ENCODE measurements at places on chromosomes 5 and 9.

DNA sequence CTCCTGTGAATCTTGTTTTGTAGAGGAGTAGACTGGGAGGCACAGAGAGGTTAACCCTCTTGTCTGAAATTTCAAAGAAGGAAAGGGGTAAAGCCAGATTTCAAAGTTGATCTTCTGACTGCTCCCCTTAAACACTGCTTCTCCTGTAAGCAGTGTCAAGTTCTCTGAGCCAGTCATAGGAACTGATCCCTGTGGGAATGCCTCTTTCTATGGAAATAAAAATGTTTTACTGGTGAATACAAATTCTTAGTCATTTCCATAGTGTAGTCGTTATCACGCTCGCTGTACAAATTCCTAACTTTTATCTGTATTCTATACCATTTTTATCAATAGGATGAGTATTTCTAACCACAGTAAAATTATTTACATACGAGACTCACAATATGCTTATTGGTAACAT, 66.3 kb upstream of the PRRC1 start:
- H3K27me3 ChIP-seq = no peaks in the 10 kb centered on the region
- peaks cover 12% of the 10 kb centered on the region for H3K4me1 ChIP-seq
- peaks cover 27% of the 10 kb centered on the region for H3K36me3 ChIP-seq
- H3K27ac ChIP-seq = no peak overlapping the region

DNA sequence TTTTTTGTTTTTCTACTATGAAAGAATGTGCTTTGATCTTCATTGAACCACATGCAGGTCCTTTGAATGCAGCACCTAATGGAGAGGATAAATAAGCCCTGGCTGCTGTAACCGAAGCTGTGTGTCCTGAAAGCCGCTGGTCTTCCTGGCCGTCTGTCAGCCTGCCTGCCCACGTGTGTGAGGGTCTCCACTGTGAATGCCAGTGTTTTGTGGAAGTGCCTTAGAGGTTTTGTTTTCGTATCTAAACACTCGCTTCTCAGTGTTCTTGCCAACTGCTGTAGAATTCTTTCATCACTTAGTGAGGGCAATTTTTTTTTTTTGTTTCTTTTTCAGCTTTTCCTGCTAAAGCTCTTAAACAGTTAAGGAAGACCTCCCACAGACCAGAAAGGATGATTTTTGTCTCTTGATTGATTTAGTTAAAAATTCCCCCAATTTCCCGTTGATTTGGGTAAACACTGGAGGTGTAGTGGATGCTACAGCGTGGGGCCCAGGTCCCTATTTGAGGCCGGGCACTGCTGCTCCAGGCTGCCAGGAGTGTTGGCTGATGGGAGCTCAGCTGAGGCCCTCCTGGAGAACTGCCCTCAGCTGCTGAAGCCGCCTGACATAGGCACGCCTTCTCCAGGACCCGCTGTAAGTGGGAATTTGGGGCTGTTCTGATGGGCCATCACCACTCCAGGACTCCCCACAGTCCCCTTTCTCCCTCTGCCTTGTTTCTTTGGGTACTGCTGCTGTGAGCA, 29.2 kb upstream of the PTCH1 start:
- DNase-seq = no peak
- peaks cover 16% of the 10 kb centered on the region for H3K27me3 ChIP-seq
- H3K27ac ChIP-seq = no peak overlapping the region
- no peaks in the 10 kb centered on the region for H3K36me3 ChIP-seq

GRCh38 chr9:127345566-127345965, 51.4 kb upstream of the SLC2A8 start:
- no peak overlapping the region for H3K27ac ChIP-seq
- H3K36me3 ChIP-seq = peaks cover 8% of the 10 kb centered on the region
- H3K27me3 ChIP-seq = no peaks in the 10 kb centered on the region
- H3K4me1 ChIP-seq = peaks cover 9% of the 10 kb centered on the region
- no peak overlapping the region for H3K4me3 ChIP-seq

DNA sequence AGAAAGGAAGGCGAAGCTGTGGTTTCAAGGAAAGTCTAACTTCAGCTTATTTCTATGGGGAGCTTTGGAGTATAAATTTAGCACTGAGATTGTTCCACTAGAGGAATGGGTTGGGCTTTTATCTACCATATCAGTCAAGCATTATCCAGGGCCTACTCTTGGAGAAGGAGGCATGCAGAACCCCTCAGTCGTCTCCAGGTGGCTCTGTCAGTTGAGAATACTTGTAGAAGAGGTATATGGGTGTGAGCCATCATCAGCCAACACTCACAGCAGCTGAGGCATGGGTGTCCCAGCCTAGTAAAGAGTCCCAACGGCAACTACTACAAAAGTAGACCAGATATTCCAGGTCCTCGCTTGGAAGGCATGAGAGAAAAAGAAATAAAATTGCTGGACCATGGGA, 548.5 kb upstream of the GRAMD2B start:
- peaks cover 20% of the 10 kb centered on the region for H3K4me1 ChIP-seq
- no peak overlapping the region for H3K27ac ChIP-seq
- H3K4me3 ChIP-seq = no peak overlapping the region
- H3K27me3 ChIP-seq = no peaks in the 10 kb centered on the region
- peak; percentile 24 for DNase-seq

DNA sequence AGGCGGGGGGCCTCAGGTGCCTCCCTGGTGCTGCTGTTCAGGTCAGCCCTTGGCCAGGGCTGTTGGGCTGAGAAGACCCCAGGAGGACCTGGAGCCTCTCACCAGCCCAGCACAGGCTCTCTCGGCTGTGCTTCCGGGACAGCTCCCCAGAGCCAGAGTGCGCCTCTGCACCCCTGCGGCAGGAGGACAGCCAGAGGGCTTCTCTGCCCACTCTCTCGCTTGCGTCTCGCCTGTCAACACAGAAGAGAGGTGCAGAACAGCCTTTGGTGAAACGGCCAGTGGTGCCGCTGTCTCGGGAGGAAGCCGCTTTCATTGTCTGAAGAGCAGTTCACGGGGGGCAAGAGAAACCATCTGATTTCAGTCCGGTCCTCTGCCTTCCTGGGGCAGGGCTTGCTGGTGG, 3.8 kb upstream of the NACC2 start:
- H3K4me1 ChIP-seq = peaks cover 23% of the 10 kb centered on the region
- H3K27ac ChIP-seq = peak overlapping the region; percentile 58
- no peaks in the 10 kb centered on the region for H3K36me3 ChIP-seq
- H3K4me3 ChIP-seq = no peak overlapping the region
- H3K27me3 ChIP-seq = peaks cover 30% of the 10 kb centered on the region

DNA sequence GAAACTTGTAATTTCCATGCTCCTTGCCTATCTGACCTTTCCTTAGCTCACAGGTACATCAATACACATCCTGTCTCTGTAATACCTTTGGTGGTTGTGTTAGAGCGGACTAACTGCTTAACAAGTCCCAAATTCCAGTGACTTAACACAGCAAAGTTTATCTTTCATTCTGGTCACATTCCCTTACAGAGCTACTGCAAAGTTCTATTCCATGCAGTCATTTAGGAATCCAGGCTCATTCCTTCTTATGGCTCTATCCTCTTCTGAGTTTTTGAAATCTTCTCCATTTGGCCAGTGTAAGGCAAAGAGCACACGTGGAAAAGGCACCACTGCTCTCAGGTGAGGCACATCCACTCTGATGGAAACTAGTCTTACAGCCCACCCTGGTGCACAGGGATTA, 238.6 kb upstream of the ANKRD55 start:
- DNase-seq = no peak
- H3K4me3 ChIP-seq = no peak overlapping the region
- peaks cover 26% of the 10 kb centered on the region for H3K4me1 ChIP-seq

- no peak overlapping the region for H3K4me3 ChIP-seq
- peaks cover 4% of the 10 kb centered on the region for H3K4me1 ChIP-seq
- H3K36me3 ChIP-seq = no peaks in the 10 kb centered on the region
- DNase-seq = no peak
- no peak overlapping the region for H3K27ac ChIP-seq
- H3K27me3 ChIP-seq = no peaks in the 10 kb centered on the region
Observed at GRCh38 chr9:9045572-9045971, 1246.0 kb upstream of the DMAC1 start.

GRCh38 chr5:124806373-124807077, 60.1 kb upstream of the ZNF608 start:
- DNase-seq = peak; percentile 29
- no peaks in the 10 kb centered on the region for H3K27me3 ChIP-seq
- H3K27ac ChIP-seq = no peak overlapping the region
- H3K4me3 ChIP-seq = no peak overlapping the region

Measured in WTC11 (cell line).